Dermis lymphatic vessel endothelial cell (primary cell): ENCODE measurements at places on chromosomes 7 and 10. TPM values are rescaled to one million over a fixed set of nuclear protein-coding genes. Genes with fewer than 3 reads are reported as not detected.

The TPST1 gene
- total RNA-seq = 25.6 and 29.3 TPM in 2 replicates

The NT5C2 gene
- 54.8 and 55.9 TPM in 2 replicates for total RNA-seq

The PON1 gene
- not detected in 2 replicates for total RNA-seq

The ZNF438 gene
- 3.1 and 3.6 TPM in 2 replicates for total RNA-seq

The ACSM6 gene
- total RNA-seq = not detected in 2 replicates

The TMEM225B gene
- 0.11 TPM in 1 of 2 replicates, not detected in the other for total RNA-seq

The SP4 gene
- 8.2 and 8.3 TPM in 2 replicates for total RNA-seq
